ENCODE measurements at places on chromosomes 3 and 15. TPM values are rescaled to one million over a fixed set of nuclear protein-coding genes. Genes with fewer than 3 reads are reported as not detected.

RARB gene
- total RNA-seq: not detected

MFN1 gene
- 26.1 TPM for total RNA-seq

MESP2 gene
- not detected for total RNA-seq

TRAIP gene
- 2.4 TPM for total RNA-seq

DNA sequence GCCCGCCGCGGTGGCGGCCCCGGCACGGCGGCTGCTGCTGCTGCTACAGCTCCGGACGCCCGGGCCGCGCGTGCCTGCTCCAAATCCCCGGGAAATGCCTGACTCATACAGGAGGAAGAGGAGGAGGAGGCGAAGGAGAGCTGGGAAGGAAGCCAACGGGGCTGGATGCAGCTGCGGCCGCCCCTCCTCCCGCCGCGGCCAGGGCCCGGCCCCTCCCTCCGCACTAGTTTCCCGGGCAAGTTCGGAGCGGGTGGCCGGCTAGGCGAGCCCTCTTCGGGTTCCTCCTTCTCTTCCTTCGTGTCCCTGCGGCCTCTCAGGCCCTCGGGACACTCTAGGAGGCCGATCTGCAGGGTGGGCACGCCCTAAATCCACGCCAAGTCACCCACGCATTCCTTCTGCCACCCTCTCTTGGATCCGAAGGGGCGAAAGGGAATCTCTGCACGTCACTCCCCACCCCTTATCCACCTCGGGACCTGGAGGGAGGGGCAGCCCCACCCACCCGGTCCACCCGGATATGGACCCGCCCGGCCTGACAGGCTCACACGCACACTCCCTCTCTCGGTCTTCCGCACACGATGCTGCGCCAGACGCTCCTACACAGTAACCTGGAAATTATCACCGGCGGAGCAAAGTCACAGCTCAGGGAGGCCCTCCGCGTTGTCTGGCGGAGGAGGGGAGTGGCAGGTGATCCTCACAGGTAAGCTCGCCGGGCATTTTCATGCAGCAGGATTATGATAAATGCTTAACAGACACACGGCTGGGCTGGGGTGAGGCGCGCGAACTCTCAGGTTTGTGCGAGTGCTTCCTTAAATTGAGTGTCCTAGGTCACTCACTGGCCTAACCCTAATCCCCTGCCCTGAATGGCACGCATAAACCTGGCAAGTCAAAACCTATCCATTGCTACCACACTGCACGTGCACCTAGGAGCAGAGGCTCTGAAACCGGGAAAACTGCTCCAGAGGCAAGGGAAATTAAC, at the start of the genes OSBPL10 and ZNF860:
Gene OSBPL10 (minus strand): TSS at position 57 of the 976 bp plus-strand sequence. CDS start 83 bp downstream, outside the sequence.
Gene ZNF860 (plus strand): TSS at position 545 of the 976 bp plus-strand sequence. CDS start 7,330 bp downstream, outside the sequence.
- peak; percentile 13 for DNase-seq
- no peak within 1 kb of the TSS for H3K27ac ChIP-seq
- H3K4me3 ChIP-seq: peak within 1 kb of the TSS; percentile 57

DNA sequence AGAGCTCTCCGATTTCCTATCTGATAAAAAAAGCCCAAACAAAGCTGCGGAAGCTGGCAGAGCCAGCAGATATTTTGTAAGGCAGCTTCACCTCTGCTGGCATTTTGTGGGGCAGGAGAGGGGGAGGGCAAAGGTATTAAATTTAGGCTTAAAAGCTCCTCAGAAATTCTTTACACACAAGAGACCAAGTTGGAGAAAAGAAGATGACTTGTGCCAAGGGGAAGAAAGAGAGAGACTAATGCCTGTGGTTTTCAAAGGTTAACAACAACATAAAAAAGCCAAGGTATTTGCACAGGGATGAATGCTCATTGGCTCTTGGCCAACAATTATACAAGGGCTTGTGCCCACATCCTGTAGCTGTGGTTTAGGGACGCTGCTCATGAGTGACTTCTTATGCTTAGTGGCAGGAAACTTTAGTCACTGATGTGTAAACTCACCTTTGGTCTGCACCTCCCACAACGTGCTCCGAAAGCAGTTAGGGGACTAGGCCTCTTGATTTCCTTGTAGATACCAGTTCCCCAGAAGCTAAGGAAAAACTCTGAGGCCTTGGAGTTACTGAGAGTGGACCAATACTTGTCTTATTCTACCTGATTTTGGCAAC, 152.9 kb downstream of the TPRG1 start:
- H3K27me3 ChIP-seq: no peaks in the 10 kb centered on the region
- H3K36me3 ChIP-seq: no peaks in the 10 kb centered on the region
- H3K4me3 ChIP-seq: no peak overlapping the region
- H3K27ac ChIP-seq: peak overlapping the region; percentile 26
- peaks cover 34% of the 10 kb centered on the region for H3K4me1 ChIP-seq
- peak; percentile 96 for DNase-seq

- no peaks in the 10 kb centered on the region for H3K36me3 ChIP-seq
- no peak overlapping the region for H3K27ac ChIP-seq
- no peak overlapping the region for H3K4me3 ChIP-seq
- DNase-seq: no peak
Observed at GRCh38 chr3:40961104-40961857, 238.0 kb upstream of the CTNNB1 start.

DNA sequence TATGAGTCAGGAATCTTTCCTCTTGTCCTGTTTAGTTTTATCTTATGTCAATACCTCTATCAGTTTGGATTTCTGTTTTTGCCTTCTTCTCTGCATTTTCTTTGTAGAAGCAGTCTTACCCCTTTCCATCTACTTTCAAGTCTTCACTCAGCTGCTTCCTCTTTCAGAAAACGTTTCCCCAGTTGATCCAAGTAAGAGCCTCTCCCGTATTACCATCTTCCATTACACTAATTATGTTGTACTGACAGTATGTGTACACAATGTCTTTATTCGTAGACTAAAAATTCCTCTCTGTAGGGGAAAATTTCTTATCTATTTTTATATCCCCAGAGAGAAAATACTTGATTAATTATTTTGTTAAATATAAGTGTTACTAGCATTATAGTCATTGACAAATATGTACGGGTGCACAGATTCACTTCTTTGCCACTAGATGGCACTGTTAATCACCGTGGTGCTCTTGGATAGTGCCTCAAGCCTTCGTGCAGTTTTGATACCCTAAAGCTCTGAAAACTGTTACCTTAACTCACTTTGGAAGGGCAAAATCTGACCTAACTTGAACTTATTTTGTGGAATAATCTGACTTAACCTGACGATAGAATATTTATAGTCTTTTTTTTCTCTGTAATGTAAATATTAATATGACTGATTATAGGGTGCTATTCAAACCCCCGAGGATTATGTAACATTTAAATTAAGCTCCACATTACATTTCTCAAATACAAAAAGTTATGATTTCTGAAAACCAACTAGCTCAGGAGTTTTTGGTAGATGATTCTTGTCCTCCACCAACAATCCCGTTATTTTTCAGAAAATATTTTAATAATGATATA, 74.2 kb upstream of the POU1F1 start:
- no peaks in the 10 kb centered on the region for H3K27me3 ChIP-seq
- H3K27ac ChIP-seq: no peak overlapping the region

DNA sequence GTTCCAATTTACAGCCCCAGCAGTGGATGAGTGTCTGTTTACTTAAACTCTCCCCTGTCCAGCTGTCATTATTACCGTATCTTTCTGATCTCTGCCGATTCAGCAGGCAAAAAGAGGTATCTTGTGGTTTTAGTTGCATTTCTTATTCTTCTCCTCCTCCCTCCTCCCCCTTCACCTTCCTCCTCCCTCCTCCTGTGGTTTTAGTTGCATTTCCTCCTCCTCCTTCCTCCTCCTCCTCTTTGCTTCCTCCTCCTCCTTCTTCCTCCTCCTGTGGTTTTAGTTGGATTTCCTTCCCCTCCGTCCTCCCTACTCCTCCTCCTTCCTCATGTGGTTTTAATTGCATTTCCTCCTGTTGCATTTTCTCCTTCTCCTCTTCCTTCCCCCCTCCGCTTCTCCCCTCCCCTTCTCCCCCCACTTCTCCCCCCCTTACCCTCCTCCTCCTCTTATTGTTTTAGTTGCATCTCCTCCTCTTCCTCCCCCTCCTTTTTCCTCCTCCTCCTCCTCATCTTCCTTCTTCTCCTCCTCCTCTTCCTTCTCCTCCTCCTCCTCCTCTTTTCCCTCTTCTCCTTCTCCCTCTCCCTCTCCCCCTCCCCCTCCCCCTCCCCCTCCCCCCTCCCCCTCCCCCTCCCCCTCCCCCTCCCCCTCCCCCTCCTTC, 25.3 kb upstream of the VPS33B start:
- no peak overlapping the region for H3K27ac ChIP-seq
- no peak for DNase-seq
- peaks cover 9% of the 10 kb centered on the region for H3K4me1 ChIP-seq
- H3K4me3 ChIP-seq: no peak overlapping the region
- no peaks in the 10 kb centered on the region for H3K27me3 ChIP-seq
- H3K36me3 ChIP-seq: no peaks in the 10 kb centered on the region
